Kidney tubule cell (primary cell): ENCODE measurements at places on chromosomes 4 and X.

DNA sequence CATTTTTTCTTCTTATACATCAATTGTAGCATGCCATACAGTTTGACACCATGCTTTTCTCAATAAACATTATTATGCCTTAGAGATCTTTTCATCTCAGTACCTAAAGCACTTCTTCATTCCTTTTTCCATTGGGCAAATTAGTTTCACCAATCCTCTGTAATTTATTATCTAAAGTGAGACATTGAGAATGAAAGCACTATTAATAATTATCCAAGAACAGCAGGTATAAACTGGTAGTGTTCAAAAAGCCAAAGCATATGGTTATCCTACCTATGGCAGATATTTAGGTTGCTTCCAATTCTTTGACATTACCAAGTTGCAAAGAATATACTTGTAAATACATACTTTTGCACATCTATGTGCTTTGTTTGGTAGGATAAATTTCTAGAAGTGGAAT lies 15.6 kb downstream of the LAMTOR3 start:
- DNase-seq, result peak; percentile 28

DNA sequence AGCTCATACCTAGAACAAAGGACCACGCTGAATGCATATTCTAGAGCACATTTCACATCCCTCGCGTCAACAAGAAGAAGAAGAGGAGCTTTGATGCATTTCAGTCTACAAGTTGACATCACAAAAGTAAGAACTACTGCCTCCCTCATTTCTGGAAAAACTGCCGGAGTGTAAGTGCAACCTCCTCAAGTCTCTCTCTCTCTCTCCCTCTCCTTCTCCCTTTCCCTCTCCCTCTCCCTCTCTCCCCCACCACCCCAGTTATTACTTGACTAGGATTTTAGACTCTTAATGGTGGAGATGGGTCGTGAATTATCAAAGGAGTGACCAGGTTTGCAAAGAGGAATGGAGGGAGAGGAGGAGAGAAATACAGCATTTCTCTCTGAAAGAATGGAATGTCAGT lies 1.4 kb upstream of the IRS4 start:
- no peak for DNase-seq

- no peak for DNase-seq
These were observed 57.4 kb downstream of the PSAPL1 start for GRCh38 chr4:7377223-7377865.

DNA sequence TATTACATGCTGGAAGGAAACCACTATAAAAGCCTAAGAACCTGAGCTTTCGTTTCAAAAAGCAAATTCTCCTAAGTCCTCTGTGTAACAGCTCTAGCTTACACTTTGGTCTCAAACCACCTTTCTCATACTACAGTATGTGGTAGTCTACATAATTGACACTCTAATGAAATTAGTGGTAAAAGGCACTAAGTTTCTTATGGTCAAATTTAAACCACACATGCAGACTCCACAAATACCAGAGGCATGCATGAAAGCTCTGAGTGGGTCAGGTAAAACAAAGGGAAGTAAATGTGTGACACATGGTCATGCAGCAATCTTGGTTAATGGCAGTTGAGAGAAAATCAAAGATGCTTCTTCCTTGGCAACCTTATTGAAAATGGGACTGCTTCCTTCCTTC lies 187.8 kb downstream of the CCNG2 start:
- DNase-seq, result peak; percentile 67

DNA sequence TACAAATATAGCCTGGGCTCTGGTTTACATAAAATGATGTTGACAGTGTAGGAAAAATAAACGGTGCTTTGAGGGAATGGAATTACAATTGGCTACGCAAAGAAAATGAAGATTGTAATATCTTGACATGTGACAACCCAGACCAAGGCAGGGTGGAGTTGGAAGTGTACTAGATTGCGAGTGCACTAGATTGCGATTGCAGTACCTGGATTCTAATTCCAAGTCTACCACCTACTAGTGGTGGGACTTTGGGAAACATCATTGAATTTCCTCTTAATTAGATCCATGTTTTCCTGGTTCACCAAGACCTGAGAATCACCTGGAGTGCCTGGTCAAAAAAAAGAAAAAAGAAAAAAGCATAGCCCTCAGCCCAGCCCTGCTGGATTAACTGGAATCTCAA lies 18.6 kb downstream of the EGF start:
- DNase-seq, result no peak

GRCh38 chr4:83712890-83713289 lies 177.0 kb downstream of the GPAT3 start:
- DNase-seq, result no peak

GRCh38 chr4:177771645-177772044 lies 329.4 kb upstream of the AGA start:
- no peak for DNase-seq

- no peak for DNase-seq
These were observed 112.5 kb downstream of the ANAPC10 start for GRCh38 chr4:144985531-144985930.

DNA sequence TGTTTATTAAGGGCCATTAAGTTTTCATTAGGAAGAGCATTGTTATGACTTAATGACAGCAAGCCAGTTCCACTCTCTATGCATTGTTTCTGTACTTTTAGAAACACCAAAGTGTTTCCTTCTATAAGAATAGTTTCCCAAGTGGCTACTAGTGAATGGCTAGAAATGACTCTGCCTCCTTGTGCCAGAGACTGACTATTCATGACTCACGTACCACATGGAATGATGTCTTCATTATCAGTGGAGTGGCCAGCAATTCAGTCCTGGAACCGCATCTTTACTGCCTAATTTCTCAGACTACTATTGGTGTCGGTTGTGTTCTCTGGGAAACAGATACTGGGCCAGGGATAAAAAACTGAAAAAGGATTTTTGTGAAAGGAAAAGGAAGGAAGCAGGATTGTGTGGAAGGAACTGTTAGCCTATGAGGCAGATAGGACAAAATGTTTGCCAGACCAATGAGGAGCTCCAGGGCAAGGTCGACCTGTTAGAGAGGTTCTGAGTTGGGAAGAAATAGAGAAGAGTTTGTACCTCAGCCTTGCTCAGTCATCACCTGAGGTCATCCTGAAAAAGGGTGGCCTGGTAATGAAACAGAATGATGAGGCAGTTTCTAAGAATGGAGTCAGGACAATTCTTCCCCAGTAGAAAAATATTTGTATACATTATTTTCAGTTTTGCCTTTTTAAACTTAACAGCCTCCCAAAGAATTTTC lies 218.6 kb downstream of the SPCS3 start:
- DNase-seq, result peak; percentile 70

- no peak for DNase-seq
These were observed 23.7 kb upstream of the NEIL3 start for GRCh38 chr4:177285953-177286352.

GRCh38 chr4:176256921-176257320 lies 12.1 kb downstream of the ASB5 start:
- no peak for DNase-seq

DNA sequence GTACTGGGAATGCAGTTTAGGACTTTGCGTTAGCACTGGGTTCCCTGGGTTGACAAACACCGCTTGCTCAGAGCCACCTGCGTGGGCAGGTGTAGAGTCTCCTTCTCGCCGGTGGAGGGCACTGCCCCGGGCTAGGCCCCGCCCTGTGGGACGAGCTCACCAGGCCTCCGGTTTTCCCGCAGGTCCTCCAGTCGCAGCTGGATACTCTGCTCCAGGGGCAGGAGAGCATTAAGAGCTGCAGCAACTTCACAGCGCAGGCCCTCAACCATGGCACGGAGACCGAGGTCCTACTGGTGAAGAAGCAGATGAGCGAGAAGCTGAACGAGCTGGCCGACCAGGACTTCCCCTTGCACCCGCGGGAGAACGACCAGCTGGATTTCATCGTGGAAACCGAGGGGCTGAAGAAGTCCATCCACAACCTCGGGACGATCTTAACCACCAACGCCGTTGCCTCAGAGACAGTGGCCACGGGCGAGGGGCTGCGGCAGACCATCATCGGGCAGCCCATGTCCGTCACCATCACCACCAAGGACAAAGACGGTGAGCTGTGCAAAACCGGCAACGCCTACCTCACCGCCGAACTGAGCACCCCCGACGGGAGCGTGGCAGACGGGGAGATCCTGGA lies 49.2 kb upstream of the MND1 start:
- peak; percentile 39 for DNase-seq

DNA sequence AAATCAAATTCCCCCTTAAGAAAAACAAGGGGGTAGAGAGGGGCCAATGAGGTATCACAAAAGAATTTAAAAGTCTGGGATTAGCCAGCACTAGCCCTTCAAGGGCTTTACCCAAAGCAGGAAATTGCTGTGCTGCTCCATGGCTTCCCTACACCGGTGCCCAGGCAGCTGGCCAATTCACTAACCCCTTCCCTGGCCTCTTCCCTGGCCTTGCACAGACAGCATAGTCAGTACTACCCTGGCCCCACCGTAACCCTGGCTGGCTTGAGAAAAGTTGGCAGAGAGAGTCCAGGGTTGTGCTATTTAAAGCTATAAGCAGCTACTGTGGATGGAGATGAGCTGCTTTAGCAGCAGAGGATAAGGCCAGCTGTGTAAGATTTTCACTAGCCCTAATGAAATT lies 43.1 kb downstream of the ADAMTS3 start:
- DNase-seq, result peak; percentile 82

DNA sequence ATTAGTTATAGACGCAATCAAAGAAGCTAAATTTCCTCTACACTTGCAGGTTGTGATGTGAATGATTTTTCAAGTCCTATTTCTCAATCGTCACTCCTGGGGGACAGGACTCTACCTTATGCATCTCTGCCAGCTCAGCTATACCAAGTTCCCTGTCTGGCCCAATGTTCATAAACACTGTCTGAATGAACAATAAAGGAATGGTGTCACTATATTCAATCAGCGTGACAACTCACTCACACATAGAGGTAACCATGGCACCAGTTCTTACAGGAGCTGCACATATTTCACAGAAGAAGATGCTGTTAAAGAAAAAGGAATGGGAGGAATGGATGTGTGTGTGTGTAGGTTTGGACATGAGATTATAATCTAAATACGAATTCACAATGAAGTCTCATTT lies 280.6 kb downstream of the PPP1R2C start:
- no peak for DNase-seq
